Stimulated activated CD8-positive, alpha-beta memory T cell treated with anti-CD3 and anti-CD28 coated beads, Interleukin-2, amount 100 ng/mL, for 1 hour (primary cell): ENCODE measurements at places on chromosomes 12 and 14.

DNA sequence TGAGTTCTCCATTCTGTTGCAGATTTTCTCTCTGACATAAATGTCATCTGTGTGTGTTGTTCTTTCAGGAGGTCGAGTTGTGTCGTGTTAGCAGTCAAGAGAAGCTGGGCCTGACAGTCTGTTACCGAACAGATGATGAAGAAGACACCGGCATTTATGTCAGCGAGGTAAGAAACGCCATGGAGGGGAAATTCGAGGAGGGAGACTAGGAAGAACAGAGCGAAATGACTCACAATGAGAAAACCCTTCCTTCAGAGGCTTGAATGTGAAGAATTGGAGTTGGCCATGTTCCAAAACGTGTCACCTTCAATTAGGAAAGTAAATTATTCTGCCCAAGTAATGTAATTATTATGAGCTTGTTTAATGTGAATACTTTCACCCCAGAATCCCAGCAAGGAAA lies 364.5 kb downstream of the PDZRN4 start:
- DNase-seq: no peak

DNA sequence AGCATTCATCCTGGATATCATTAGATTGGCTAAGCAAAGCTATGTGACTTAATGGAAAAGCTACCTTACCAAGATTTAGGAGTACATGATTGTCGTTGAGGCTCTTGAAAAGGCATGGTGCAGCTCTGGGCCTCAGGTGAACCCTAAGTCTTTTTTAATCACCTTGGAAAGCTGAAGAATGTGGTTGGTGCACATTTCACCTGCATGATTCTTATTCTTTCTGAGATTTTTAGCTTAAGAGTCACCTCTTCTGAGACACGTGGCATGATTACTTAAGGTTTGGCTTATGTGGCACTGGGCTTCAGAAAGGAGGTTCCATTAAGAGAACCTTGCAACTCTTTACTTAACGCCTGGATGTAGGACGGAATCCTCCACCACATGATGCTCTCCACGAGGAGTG lies 498.5 kb downstream of the TMEM117 start:
- no peak for DNase-seq

GRCh38 chr14:52044791-52045522 lies 23.9 kb downstream of the NID2 start:
- no peak for DNase-seq

DNA sequence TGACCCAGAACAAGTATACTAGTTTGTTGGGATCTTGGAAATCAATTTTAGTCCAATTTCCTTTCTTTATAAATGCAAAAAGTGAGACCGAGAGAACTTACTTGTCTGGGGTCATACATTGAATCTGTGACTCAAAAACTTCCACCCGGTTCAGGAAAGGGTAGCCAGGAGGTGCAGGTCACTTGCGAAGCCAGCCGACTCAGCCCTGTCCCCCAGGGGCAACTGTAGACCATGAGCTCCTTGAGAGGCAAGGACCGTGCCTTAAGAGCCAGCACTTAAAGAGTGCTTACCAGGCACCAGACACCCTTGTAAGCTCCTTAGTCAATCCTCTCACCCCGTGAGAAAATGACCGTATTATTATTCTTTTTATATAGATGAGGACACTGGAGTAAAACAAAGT lies 505 bp upstream of the BCDIN3D start:
- DNase-seq: no peak

GRCh38 chr12:76636121-76636692 lies 76.6 kb upstream of the OSBPL8 start:
- no peak for DNase-seq

DNA sequence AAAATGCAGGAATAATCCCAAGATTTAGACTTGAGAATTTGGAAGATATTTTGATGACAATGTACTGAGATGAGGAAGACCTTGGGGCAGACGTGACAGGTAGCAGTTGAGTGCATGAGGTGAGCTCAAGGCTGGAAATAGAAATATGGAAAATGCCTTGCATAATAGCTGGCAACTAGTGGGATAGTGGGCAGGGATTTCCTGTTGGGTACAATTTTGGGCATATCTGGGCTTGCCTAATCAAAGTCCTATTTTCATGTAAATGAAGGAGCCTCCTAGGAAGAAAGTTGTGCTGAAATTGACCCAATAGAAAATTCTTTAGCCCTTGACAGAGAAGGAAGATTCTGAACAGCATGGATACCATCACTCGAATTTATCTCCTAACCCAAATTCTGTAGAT lies 6.4 kb upstream of the GLIPR1 start:
- no peak for DNase-seq

DNA sequence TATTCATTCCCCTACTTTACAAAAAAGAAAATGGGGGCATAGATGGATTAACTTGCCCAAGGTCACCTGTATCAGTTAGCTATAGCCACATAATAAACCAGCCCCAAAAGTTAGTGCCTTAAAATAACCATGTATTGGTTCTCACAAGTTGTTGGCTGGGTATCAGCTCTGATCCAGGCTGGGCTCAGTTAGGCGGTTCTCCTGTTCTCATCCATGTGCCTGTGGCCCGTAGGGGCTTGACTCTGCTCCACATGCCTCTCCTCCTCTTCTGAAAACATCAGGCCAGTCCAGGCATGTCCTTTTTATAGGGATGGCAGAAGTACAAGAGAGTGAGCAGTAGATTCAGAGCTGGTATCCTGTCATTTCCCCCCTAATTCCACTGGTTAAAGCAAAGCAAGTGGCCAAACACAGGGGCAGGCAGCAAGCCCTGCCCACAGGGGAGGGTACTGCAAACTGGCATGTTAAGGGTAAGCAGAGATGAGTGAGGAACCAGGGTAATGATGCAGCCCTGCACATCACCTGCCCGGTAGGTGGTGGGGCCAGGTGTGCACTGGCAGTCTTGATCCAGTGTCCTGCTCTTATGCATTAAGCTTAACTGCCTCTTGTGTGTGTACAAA lies 47.9 kb upstream of the TUNAR start:
- no peak for DNase-seq

DNA sequence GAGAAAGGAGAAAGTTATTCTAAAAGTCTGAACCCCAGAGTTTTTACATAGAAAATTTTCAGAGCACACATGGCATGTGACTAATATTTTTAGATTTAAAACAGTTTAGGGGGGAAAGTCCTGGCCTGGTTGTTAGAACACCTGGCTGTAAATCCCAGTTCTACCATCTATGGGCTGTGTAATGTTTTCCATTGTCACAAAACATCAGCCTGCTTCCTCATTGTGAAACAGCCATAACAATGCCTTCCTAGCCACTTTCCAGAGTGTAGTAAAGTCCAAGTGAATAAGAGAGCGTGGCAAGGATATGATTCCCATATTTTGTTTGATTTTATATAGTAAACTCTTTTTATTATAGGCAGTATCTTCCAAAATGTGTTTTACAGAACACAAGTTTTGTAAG lies 310.0 kb upstream of the DCN start:
- DNase-seq: no peak

DNA sequence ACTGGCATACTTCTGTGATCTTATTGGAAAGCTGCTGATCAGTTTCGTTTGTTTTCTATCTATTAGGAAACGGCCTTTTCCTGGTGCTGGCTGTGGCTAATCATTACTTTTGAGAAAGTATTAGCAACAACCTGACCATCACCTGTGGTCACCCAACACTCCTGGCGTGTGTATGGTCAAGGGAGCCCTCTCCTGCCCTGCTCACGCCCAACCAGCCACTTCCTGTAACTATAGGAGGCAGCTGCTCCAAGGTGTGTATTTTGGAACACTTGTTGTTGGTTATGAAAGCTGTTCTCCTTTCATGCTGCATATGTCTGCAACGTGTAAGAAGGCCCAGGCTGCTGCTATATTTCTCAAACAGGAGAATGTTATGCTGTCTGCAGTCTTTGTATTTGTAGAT lies 1582.8 kb downstream of the AACS start:
- no peak for DNase-seq

DNA sequence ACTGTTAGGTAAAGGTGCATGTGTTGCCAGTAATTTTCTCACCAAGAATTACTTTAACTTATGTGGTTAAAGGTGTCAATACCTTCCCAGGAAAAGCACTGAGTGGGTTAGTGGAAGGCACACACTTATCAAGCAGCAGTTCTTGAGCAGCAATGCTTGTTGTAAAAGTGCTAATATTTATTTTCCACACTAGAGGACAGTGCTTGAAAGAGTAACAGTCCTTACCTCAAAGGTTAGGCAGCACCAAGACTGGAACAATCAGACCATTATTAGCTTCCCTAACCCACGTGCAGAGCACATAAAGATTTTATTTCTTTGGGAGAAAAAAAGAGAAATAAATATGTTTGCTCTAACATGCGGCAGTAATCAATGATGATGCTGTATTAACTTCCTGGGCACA lies 48.8 kb upstream of the KRR1 start:
- DNase-seq: no peak

DNA sequence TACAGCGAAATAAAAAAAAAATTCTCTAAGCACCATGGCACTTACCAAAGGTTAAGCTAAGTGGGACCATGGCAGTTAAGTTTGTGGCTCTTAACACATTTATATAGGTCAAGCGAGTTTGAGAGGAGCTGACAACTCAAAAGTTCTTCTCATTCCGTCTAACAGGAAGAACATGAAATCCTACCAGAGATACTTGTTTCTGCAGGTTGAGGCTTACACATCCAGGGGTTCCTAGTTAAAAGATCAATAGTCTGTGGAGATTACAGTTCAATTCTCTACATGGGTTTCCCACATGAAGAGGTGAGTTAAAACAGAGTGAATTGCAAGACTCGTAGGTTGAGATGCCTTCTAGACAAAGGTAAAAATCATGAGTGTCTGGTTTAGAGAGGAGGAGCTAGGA lies 142.6 kb downstream of the EMP1 start:
- no peak for DNase-seq

- DNase-seq: no peak
Measured at GRCh38 chr12:46674800-46675199, 151.0 kb downstream of the SLC38A4 start.

DNA sequence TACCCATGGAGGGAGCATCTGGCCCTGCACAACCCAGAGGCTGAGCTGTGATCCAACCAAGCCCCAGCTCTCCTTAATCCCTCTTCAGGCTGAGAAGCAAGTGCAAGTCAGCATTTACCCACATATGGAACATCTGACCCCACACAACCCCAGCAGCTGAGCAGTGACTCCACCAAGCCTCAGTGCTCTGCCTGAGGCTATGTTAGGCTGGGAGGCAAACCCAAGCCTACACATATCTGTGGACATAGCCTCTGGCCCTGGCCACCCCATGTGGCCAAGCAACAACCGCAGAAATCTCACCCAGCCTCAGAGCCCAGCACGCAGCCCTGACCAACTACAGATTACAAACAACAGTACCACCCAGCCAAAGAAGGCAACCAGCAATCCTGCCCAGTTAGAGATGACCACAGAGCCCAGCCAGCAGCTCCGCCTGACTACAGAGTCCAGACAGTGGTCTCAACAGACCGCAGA lies 142.8 kb downstream of the NUAK1 start:
- DNase-seq: no peak

GRCh38 chr14:75181293-75182062 lies 5.1 kb upstream of the TMED10 start:
- DNase-seq: no peak

GRCh38 chr14:22886500-22887259 lies 3.7 kb downstream of the REM2 start:
- peak; percentile 55 for DNase-seq
